Caki2 (cell line): ENCODE measurements at places on chromosomes 1 and 21.

- DNase-seq = no peak
Measured at GRCh38 chr1:9062021-9062471, 7.4 kb downstream of the SLC2A5 start.

- DNase-seq = no peak
Measured at GRCh38 chr1:46484783-46485490, 4.7 kb upstream of the DMBX1 start.

DNA sequence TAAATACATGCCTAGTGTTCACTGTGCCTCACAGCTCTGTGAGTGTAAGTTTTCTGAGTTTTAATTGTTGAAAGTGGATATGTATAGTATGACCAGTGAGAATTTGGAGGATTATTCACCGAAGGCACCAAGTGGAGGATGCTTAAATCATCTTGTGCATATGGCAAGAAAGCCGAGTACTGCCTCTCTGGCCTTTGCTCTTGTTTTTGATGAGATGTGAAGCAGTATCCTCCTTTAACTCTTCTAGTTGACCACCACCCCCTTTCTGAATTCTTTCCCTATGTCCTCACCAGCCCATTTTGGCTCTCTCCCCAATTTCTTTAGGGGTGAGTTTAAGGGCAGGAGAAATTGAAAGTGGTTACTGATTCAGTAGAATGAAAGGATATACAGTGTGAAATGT is 130.4 kb downstream of the SYT2 start:
- DNase-seq = no peak

DNA sequence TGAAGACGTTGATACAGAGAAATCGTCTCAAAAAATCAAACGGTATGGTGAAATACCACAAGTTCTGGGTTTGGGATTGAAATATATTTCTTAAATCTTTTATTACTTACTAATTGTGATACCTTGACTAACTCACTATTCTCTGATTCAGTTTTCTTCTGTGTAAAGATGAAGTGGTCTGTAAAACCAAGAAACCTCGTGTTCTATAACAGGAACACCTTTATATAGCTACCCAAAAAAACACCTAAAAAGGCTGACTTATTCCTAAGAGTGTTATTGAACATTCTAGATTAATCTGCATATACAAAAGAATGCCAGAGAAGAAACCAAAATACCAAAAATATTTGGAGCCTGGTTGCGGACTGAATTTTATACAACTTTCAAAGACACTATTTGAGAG is 721 bp downstream of the LRRIQ3 start:
- DNase-seq = no peak

- DNase-seq = no peak
Measured at GRCh38 chr1:64766429-64766828, 21.6 kb downstream of the RAVER2 start.

- DNase-seq = no peak
Measured at GRCh38 chr1:69592341-69592740, 24.6 kb downstream of the LRRC7 start.

DNA sequence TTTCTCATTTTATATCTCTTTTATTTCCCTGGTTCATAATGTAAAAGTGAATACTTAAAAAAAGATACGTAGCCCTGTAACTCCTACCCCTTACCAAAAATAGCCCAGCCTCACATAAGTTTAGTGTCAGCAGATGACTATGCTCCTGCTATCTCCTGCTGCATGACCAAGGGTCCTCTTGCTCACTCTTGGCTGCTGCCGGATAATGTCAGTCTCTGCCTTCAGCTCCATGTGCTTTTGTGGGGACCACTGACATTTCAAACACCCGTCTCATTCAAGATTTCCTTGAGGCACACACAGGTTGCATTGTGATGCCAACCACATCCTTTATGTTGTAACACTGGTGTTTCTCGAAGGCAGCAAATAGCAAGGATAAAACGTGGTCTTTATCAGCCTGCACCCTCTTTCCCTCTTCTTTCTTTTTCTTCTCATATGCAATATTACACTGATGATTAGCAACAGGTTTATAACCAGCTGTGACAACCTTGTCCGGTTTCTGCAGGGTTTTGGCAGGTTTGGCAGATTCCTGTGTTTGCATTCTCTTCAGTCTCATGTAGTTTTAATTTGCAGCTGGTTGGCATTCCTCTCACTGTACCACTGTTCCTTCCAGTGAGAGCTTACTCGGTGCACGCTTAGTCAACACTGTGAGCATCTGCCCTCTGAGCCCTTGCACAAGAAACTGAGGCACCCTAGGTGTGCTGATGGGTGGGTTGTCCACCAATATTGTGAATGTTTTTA is 62.2 kb downstream of the ZNF684 start:
- no peak for DNase-seq

DNA sequence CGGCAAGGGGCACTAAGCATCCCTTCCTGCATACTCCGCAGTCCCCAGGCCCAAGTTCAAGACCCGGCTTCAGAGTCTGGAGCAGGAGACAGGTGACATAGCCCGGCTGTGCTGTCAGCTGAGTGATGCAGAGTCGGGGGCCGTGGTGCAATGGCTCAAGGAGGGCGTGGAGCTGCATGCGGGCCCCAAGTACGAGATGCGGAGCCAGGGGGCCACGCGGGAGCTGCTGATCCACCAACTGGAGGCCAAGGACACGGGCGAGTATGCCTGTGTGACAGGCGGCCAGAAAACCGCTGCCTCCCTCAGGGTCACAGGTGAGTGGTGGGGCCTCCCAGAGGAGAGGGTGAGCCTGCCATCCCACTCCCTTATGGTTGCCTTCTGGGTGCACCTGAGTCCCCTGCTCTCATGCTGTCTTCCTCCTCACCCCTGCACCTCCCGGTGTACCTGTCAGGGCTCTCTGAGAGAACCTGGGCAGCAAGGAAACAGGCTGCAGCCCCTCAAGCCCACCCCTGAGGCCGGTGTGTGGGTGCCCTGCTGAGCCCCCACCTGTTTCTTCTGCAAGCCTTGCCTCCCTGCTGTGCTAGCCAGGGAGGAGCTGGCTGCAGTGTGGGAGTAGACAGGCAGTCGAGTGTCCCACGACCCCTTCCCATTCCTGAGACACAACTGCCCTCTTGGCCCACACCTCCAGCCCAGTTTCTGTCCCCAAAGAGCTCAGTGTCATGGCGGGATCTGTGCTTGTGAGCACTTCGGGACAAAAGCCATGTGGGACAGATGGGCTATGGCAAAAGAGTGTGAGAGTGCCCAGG is 99.2 kb downstream of the TRIM11 start:
- DNase-seq = no peak

DNA sequence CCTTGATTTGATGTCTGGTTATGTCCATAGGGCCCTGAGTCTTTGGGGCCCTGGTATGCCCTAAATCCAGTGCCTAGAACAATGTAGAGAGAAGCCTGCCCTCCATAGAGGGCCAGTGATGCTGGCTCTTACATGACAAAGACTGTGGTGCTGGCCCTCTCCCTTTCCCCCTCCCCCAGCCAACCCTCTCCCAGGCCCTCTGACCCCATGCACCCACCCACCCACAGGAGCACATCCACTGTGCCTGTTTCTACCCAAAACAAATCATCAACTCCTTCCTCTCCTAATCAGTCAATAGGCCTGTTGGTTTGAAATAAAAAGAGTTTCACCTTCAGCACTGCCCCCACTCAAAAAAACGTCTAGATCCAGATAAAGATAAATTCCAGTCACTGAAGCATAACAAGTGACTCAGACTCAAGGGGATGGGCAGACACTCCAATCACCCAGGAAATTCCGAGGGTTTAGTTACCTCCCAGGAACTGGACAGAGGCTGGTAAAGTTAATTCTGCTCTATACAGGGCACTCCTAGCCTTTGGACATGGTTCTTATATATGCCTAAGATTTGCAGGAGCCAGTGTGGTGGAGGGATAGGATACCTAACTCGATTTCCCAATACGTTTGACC is 144.8 kb upstream of the VANGL1 start:
- peak; percentile 77 for DNase-seq

GRCh38 chr1:3858231-3858981 is 1.1 kb downstream of the DFFB start:
- DNase-seq = peak; percentile 8

- no peak for DNase-seq
Measured at GRCh38 chr1:22045604-22046228, 6.8 kb upstream of the CDC42 start.

DNA sequence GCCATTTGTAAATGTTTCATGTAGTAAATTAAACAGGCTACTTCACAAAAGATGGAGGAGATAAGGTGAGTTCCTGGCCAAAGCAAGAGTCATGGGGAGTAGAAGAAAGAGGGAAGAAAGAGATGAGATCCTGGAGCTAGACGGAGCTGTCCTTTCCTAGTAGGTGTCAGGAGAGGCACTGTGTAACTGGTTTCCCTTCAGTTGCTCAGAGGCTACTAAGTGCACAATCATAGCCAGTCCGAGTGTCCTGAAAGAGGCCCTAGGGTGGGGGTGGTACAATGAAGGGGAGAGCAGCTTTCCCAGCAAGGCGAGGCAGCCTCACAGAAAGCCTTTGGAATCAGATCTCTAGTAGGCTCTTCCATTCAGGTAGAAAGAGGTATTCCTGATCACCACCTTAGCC is 390.9 kb downstream of the KCNH1 start:
- DNase-seq = no peak

- DNase-seq = no peak
Measured at GRCh38 chr21:17709266-17709611, 96.5 kb upstream of the BTG3 start.

DNA sequence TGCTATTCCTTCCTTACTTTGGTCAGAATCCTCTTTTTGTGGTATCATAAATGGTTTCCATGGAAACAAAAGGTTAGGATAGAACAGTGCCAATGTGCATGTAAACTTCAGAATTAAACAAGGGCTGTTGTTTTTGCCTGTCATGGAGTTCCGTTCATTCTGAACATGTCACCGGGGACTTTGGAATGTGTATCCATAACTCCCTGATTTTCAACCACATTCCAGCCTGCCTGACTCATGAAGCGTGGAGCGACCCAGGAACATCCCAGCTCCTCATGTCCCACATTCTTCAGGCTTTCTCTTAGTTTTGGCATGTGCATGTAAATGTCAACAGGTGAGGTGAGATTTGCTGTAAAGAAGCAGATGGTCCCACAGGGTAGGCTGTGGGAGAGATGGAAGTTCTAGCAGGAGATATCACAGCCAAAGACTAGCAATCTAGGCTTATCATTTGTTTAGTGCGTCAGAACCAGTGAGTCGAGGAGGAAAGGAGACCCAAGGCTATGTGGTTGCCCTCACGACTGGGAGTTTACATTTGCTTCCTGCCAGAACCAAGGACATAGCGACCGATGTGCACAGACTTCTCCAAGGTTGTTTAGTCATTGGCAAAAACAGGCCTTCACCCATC is 23.0 kb upstream of the DNAJC11 start:
- peak; percentile 78 for DNase-seq

- no peak for DNase-seq
Measured at GRCh38 chr1:30786264-30786991, 28.9 kb upstream of the LAPTM5 start.
